T-helper 9 cell (primary cell): ENCODE measurements at places on chromosomes 11 and 22.

- DNase-seq: no peak
Measured at GRCh38 chr11:12017865-12018453, 9.5 kb upstream of the DKK3 start.

DNA sequence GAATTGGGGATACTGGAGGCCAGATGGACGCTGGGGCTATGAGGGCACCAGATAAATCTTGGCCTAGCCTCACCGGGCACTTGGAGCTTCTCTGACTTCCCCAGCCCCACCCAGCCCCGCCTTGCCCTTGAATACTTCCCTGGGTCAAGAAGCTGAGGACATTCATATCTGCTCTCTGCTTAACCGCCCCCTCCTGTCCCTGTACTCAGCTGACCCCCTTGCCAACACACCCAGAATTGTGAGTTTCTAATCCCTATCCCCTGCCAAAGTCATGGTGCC, 22.0 kb downstream of the FADS3 start:
- DNase-seq: no peak

GRCh38 chr22:48297296-48297695, 1530.4 kb downstream of the BRD1 start:
- DNase-seq: no peak

- DNase-seq: no peak
Measured at GRCh38 chr11:129075757-129076156, 116.4 kb downstream of the ARHGAP32 start.

- DNase-seq: no peak
Measured at GRCh38 chr11:60767388-60767811, 10.7 kb downstream of the MS4A15 start.

DNA sequence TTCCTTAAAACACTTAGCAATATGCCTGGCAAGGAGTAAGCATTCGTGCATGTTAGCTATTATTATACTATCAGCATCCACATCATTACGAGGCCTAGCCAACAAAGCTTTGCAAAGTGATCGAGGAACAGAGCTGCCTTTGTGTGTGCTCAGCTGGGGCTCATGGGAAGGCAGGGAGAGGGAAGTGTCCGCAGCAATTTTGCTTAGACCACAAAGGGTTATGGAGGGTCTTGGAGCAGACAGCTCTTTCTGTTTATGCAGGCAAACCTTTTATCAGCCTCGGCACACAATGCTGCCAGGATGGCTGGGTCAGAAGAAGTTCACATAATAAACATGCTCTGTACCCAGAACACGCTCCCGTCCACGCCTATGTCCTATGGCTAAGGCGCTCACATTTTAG, 10.9 kb upstream of the DKK3 start:
- DNase-seq: no peak

DNA sequence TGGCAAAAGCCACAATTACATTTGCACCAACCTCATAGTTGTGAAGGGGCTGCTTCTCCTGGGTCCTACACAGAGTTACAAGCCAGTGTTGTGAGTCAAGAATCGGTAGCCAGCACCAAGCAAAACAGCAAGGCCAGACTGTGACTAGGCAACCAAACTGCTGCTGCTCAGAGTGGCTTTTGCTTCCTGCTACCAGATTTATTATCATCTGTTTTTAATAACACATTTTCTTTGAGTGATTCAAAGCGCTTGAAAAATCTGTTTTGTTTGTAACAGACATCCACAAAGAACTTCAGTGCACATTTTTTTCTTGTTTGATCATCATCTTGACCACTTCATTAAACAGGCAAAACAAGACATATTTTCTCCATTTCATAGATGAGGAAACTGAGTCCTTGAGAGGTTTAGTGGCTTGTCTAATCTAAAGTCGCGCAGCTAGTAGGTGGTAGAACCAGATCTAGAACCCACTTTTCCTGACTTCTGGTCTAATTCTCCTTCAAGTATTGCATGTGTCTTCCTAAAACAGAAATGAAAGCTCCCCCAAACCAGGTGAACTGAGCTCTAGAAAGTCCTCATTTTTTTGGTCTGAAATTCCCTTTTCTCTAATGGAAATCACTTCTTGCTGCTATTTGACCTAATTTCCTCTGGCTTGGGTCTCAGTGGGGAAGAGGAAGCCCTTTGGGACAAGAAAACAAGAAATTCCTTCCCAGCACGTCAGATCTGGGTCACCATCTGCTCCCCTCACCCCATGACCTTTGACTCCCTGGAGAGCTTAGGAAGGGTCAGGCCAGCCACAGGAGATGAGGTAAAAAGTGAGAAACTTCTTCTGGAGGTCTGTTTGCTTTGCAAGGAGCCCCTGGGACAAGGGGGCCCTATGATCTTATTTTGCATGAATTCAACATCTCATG, 39.9 kb downstream of the CWC15 start:
- DNase-seq: no peak

- no peak for DNase-seq
Measured at GRCh38 chr11:16799890-16800289, 61.4 kb downstream of the C11orf58 start.

DNA sequence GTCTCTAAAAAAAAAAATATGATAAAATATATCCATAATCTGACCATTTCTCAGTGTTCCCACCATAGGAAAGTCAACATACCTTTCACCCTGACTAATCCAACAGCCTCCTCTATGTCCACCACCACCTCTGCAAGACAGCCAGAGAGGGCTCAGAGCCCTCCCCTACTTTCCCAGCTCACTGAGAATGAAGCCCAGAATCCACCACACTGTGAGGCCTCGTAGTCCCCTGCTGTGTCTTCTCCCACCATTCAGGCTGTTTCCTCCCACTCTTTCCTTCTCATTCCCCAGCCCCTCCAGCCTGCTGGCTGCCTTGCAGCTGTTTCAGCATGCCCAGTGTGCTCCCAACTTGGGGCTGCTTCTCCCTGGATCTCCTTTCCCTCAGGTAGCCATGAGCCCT, 27.0 kb downstream of the SGSM3 start:
- DNase-seq: no peak

DNA sequence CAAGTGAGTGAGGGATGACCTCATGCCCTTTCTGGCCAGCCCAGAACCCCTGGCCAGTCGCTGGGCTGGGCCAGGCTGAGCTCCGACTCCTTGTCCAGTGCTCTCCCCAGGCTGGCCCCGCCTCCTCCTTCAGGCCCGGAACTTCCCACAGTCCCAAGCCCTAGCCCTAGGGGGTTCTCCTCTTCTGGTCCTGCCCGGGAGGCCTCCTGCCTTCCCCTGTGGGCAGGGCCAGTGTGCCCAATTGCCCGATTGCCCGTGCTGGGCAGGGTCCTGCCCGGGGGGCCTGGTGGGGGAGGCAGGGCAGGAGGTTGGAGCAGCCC, 4.2 kb downstream of the TCIRG1 start:
- DNase-seq: no peak

- no peak for DNase-seq
Measured at GRCh38 chr11:82631722-82632630, 101.7 kb downstream of the FAM181B start.

GRCh38 chr22:37328017-37328416, 45.7 kb downstream of the CYTH4 start:
- no peak for DNase-seq

- DNase-seq: no peak
Measured at GRCh38 chr22:20627432-20627831, 120.0 kb downstream of the MED15 start.

DNA sequence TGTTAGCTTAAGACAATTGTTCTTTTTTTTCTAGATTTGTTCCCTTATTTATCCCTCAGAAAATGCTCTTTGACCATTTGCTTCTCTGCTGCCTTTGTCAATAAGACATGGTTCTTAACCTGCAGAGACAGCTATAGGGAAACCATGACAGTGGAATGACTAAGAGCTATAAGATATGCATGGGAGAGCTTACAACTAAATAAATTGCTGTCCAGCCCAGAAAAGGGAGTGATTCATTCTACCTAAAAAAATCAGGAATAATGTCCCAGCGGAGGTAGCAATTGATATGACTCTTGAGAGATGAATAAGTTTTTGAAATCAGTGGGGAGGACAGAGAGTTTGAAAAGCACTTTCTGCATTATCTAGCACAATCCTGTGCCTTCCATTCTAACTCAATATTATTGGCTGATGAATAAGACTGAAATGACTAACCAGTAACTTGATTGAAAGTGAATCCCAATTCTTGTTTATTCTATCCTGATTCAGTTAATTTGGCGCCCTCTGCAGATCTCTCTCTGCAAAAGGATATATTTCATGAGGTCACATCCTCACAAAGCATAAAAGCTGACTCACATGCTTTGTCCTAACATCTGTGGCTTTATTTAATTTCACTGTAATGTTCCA, 680.5 kb upstream of the API5 start:
- no peak for DNase-seq

- DNase-seq: no peak
Measured at GRCh38 chr11:35986947-35987346, 43.1 kb downstream of the LDLRAD3 start.

- DNase-seq: no peak
Measured at GRCh38 chr11:783581-784015, 6.3 kb downstream of the CEND1 start.

DNA sequence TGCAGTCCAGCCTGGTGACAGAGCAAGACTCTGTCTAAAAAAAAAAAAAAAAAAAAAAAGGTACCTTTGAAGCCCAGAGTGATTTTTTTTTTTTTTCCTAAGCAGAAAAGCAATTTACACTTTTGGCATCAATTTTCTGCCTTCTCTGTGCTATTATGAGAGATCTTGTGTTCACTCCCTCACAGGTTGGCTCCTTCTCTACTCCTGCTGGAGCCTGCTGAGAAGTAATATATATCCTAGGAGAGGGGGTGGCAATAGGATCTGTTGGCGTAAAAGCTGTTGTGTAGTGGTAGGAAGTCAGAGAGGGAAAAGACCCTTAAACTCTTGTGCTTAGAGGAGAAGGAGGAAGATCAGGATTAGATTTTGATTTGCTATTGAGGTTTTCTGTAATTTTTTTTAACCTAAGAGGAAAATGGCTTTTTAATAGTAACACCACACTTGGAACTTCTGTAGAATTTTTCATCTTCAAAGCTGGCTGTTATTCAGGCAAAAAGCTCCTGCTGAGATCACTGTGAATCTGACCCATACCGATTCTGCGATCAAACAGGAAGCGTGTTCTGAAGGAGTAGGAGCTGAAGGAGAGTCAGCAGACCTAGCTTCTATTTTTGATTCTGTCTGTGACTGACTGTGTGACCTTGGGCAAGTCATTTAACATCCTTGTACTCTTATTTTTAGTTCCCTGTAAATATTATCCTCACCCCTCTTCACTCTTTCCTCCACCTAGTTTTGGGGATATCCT, 77.7 kb downstream of the TRIM44 start:
- DNase-seq: no peak

DNA sequence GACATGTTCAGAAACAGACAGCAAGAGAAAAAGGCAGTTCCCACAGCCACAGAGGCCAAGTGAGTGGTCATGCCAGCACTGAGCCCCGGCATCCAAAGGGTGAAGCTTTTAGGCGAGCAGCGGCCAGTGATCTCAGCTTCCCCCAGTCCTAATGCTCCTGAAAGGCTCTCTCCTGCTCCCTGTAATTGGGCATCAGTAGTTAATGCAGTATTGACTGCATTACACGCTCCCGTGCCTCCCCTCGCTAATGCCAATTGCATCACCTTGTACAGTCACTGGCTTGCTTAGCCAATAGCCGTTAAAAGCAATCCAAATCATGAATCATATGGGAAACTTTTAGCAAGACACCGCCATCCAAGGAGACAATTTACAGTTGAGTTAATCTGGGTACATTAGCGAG, 4.9 kb downstream of the LMO1 start:
- no peak for DNase-seq

DNA sequence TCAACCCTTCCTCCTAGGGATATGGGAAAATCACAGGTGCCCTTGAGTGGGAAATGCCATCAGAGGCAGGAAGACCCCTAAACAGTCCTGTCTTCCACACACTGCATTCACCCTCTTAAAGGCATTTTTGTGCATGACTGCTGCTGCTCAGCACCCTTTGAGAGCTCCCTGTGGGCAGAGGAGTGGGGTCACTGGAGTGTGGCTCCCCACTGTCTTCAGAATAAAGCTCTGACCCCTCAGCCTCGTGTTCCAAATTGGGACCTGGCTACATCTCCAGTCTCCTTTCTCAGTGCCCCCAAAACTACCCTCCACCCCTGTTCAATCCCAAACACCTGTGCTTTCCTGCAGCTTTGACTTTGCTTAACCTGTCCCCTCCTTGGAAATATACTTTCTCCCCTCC, 46.6 kb downstream of the CHRDL2 start:
- no peak for DNase-seq

GRCh38 chr11:75351791-75352587, 528 bp upstream of the ARRB1 start:
- DNase-seq: peak; percentile 67

DNA sequence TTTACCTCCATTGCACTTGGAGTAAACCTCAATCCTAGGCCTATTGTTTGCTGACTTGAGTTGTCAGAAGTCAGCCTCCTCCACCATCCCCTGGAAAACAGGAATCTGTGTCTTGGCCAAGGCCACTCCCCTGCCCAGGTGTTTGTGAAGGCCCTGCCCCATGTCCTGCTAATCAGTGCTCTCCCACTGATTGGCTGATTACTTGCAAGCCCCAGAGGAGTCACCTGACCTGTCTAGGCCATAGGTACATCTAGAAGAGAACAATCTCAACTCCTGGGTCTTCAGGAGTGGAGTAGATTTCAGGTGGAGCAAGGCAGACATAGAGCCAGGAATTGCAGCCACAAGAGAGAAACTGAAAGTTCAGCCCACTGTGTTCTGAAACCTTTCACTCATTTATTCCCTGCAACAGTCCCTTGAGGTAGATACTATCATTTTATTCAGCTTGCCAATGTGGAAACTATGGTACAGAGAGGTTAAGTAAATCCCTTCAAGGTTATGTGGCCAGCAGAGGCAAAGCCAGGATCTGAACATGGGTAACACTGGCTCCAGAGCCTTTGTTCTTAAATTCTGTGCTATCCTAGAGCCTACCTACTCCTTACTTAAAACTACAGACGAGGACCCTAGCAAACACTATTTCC, 10.4 kb downstream of the OAF start:
- no peak for DNase-seq
